AML-193 (cell line): ENCODE measurements at places on chromosomes 11 and 22.

- DNase-seq = no peak
These were observed 10.8 kb downstream of the PANX1 start for GRCh38 chr11:94139416-94139815.

- DNase-seq = no peak
These were observed 54.0 kb downstream of the SLC36A4 start for GRCh38 chr11:93143800-93144199.

- DNase-seq = peak; percentile 11
These were observed 2.7 kb upstream of the GAB2 start for GRCh38 chr11:78420255-78420764.

DNA sequence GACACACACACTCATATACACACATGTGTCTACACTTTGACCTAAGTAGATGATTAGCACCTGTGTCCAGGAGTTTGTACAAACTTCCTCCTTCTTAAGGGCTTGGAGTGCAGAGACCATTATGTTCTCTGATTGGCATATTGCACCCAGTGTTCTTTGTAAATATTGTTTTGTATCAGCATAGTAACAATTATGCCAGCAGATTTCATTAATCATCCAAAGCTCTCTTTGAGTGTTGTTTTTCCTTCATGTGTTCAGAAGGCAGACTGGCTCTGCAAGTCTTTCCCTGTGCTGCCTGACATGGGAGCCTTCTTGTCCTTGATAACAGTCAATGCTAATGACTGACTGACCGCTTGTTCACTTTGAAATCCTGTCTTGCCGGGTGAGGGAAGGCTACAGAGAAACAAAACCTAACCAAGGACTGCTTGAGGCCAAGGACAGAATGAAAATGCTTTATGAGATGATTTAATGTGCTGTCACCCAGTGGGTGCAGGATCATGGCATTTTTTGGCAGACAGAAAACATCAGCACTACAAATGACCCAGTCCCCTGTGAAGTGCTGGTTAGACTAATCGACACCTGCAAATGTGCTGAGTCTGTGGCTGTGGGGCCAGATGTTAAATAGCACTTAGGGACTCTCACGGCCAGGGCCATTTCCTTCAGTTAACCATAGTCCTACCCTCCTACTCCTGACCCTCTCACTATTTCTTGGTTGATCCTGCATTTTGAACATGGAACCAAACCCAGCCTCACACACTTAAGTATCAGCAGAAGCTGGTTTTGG, 6.6 kb upstream of the BARX2 start:
- no peak for DNase-seq
